Activated T-helper 2 cell treated with anti-CD3 and anti-CD28 coated beads, Interferon-gamma antibody, Interleukin-2, Interleukin-4, amounts not matched to agents 10 μg/mL and 5 μg/mL and 100 μg/mL, durations not matched to agents 14 hours and 24 hours and 36 hours (primary cell): ENCODE measurements at places on chromosomes 11 and 22.

- DNase-seq: no peak
Measured at GRCh38 chr11:99368583-99368982, 347.8 kb downstream of the CNTN5 start.

DNA sequence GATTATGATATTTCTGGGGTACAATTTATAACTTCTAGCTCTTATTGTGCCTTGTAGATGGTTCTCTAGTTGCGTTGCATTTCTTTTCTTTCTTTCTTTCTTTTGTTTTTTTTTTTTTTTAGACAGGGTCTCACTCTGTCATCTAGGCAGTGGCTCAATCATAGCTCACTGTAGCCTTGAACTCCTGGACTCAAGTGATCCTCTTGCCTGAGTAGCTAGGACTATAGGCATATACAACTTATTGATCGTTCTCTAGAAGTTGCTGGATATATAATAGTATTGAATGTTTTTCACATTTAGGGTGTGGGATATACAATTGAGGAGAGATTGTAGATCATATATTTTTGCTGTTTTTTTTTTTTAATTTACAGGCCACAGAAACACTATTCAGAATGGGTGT is 119.2 kb downstream of the TMEM135 start:
- DNase-seq: no peak

- no peak for DNase-seq
Measured at GRCh38 chr11:48177661-48178060, 38.9 kb upstream of the OR4B1 start.

GRCh38 chr11:3959015-3959902 is 103.8 kb downstream of the STIM1 start:
- no peak for DNase-seq

DNA sequence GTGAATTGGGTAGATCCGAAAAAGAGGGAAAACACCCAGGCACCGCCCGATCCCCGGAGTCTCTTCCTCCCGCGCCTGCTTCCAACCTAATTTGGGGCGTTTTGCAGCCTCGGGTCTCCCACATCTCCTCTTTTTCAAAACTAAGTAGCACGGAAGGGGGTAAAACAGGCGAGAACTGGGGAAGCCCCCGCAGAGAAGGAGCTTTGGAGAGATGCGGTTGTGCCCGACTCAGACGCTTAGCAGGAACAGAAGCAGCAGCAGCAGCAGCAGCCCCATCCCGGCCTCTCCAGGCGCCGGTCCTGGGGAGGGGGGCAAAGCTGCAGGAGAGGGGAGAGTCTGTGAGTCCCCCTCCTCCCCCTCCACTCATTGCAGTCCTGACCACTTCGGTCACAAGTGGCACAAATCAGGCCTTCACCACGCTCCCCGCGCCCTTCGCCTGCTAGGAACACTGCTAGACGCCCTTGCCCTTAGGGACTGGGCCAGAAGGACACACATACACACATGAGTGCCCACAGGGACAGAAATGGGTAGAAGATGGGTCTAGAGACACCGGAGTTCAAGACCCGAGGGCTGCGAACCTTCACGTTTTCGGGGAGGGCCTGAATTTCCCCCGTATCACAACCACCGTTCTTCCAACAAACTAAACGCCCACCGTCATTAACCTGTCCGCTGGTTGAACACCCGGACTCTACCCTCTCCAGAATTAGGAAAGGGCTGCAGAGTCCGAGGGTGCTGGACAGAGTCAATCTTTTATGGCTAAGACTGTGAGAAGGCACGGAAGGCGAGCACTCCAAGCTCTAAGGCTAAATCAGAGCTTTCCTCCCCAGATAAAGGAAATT is 98.3 kb upstream of the HSD17B12 start:
- DNase-seq: no peak

- DNase-seq: no peak
Measured at GRCh38 chr11:127193950-127194349, 193.4 kb upstream of the KIRREL3 start.

GRCh38 chr11:86617502-86617901 is 54.9 kb downstream of the ME3 start:
- no peak for DNase-seq

GRCh38 chr22:47091246-47091651 is 328.8 kb downstream of the TBC1D22A start:
- DNase-seq: no peak
